MCF 10A (cell line): ENCODE measurements at places on chromosomes 11 and 22.

GRCh38 chr22:50339945-50340879 is 2.9 kb upstream of the PPP6R2 start:
- DNase-seq: peak; percentile 13

- no peak for DNase-seq
These were observed 70.7 kb downstream of the PAK1 start for GRCh38 chr11:77403211-77403610.

DNA sequence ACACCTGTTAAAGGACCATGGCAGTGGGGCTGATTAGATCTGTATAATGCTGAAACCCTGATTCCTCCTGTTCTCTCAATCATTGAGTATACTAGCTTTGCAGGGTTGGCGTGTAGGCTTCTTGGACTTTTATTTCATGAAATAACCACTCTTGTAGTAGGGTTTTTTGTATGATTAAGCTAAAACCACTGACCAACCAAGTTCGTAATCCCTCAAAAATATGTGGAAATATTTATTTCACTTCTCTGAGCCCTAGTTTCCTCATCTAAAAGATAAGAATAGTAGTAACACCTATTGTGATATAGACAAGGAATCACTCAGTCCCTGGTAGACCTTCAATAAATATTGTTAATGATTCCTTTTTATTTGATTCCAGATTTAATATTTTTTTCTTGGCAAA is 4.2 kb downstream of the API5 start:
- no peak for DNase-seq

- peak; percentile 9 for DNase-seq
These were observed 24.7 kb downstream of the TBCEL start for GRCh38 chr11:121048464-121049233.

GRCh38 chr11:2477936-2478335 is 33.1 kb downstream of the KCNQ1 start:
- no peak for DNase-seq

GRCh38 chr11:130872981-130873380 is 43.3 kb downstream of the SNX19 start:
- DNase-seq: peak; percentile 74
